NCI-H1694 (cell line): ENCODE measurements at places on chromosomes 7 and 10.
A peak's percentile ranks its signal among the peaks of the same experiment; 100 is the strongest.

DNA sequence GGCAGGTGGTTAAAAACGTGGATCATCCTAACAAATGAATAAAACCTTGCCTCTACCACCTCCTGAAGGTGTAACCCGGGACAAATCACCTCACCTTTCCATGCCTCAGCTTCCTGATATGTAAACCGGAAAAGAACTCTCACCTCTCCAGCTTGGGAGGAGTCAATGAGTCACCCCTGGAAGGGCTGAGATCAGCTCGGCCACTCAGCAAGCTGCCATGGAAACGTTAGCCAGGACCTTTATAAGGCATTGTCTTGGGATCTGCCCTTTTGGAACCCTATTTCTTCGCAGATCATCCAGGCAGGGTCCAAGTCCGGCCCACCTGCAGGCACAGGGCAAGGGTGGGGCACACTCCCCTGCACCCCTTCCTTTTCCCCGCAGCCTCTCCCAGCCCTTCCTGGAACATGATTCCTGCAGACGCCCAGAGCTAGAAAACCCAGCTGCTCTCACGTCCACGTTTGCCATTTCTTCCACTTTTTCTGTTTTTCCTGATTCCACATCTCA is 81.6 kb upstream of the PFKP start:
- DNase-seq: no peak

- DNase-seq: no peak
Measured at GRCh38 chr7:91165006-91165845, 99.0 kb upstream of the FZD1 start.

DNA sequence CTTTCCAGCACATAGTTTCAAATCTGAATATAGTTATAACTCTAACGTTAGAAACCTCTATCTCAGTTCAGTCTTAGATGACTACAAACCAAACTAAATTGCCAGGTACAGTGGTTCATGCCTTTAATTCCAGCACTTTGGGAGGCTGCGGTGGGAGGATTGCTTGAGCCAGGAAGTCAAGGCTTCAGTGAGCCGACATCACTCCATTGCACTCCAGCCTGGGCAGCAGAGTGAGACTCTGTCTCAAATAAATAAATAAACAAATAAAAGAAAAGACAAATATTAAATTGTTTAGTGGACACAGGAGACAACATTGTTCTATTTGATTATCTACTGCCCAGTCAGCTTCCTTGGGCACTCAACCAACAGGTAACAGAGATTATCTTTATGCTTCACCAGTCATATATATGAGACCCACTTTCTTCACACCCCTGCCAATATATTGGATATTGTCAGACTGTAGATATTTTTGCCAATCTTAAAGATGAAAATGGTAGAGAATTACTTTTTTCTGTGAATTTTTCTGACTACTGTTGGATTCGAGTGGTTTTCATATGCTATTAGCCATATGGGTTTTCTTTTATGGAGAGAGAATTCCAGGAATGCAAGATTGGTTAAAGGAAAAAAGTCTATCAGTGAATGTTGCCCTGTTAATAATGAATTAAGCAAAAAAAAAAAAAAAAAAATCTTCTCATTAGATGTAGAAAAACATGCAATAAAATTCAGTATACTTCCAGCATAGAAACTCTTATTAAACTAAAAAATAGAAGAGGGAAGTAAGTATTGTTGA is 16.0 kb downstream of the HDAC9 start:
- DNase-seq: no peak

DNA sequence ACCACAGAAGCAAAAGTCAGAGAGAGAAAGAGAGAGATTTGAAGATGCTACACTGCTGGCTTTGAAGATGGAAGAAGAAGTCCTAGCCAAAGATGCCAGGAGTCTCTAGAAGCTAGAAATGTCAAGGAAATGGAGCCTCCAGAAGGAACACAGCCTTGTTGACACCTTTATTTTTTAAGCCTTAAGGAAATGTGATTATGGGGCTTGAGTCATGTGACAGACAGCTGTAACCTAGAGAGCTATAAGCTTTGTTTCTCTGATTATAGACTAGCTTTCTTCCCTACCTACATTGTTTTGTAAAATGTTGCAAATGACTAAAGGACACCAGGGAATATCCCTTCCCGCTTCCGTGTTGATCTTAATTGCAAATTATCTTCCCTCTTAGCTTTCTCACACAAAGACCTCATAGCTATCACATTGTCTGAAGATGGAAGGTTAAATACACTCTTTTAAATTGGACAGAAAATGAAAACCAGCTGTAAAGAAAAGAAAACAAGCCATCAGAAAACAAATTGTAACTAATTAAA is 199.9 kb downstream of the ARHGAP12 start:
- DNase-seq: no peak

DNA sequence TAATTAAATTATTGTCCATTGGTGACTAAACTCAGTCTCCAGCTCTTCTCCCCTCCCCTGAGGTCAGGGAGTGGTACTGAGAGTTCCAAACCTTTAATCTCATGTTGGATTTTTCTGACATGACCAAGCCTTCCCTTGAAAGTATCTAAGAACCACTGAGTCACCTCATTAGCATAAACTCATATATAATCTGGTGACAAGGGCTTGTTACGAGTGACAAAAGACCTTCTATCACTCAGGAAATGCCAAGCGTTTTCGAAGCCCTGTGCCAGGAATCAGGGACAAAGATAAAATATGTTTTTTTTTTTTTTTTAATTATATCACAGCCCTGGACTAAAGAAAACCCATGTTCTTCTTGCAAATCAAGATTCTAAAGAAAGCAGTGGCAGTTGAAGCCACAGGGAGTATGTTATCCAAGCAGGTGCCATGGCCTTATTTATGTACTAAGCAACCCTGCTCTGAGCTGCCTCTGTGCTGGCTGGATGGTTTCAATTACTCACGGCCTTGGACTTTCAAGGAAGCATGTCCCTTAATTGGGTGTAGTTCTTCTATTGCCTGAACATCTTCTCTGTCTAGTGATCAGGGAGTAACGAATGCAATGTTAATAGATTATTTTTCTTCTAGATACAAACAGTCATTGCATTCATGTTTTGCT is 169.0 kb upstream of the PRKCQ start:
- DNase-seq: no peak

- peak; percentile 6 for DNase-seq
Measured at GRCh38 chr10:96910488-96911395, 78.6 kb downstream of the LCOR start.

DNA sequence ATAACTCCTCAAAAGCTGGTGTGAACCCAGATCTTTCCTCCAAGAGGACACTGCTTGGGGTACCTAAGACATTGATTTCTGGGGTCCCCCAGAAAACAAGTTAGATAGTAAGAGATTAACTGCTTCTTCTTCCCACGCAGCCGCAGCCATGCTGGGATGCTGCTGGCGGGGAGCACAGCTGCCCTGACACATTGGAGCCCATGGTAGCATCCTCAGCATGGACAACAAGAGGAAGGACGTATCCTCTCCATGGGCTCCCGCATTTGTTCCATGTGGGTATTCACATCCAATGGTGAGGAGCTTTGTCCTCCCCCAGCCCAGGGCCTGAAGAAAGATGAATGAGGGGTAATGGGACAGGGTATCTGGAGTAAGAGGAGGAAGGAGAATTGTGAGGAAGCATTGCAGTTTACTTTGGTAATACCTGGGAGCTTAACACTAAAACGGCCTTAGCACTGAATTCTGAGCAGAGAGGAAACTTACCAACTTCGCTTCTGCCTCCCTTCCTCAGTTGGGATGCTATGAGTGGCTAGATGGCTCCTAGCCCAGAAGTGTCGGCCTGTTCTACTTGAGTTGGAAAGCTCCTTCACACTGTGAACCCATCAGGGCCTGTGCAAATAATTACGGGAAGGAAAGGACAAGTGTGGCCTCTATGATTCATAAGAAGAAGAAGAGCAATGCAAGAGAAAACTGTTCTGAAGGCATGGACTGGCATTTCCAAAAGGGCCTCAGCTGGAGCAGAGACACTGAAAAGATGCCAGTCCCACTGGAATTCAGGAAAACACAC is 43.9 kb downstream of the C10orf120 start:
- DNase-seq: no peak

DNA sequence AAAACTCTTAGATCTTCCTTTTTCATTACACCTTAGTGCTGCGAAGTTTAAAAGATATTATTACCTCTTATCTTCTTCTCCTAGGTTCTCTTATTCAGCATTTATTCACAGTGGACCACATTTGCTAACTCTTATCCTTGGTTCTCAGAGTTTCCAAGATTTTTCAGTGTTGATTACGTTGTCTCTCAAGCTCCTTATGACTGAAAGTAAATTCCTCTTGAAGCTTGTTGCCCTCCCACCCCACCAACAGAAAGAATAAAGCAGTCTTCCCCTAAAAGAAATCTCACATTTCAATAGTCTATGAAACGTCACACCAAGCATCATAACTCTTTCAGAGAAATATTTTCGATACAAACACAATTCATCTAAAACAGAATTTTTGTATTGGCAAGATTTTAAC is 362.5 kb downstream of the MAGI2 start:
- DNase-seq: no peak
